ENCODE measurements at places on chromosomes 5 and 9.

GRCh38 chr9:99356512-99356971 lies 134.5 kb downstream of the SEC61B start:
- no peaks in the 10 kb centered on the region for H3K27me3 ChIP-seq
- H3K4me3 ChIP-seq: no peak overlapping the region
- H3K27ac ChIP-seq: no peak overlapping the region
- peak; percentile 15 for DNase-seq

DNA sequence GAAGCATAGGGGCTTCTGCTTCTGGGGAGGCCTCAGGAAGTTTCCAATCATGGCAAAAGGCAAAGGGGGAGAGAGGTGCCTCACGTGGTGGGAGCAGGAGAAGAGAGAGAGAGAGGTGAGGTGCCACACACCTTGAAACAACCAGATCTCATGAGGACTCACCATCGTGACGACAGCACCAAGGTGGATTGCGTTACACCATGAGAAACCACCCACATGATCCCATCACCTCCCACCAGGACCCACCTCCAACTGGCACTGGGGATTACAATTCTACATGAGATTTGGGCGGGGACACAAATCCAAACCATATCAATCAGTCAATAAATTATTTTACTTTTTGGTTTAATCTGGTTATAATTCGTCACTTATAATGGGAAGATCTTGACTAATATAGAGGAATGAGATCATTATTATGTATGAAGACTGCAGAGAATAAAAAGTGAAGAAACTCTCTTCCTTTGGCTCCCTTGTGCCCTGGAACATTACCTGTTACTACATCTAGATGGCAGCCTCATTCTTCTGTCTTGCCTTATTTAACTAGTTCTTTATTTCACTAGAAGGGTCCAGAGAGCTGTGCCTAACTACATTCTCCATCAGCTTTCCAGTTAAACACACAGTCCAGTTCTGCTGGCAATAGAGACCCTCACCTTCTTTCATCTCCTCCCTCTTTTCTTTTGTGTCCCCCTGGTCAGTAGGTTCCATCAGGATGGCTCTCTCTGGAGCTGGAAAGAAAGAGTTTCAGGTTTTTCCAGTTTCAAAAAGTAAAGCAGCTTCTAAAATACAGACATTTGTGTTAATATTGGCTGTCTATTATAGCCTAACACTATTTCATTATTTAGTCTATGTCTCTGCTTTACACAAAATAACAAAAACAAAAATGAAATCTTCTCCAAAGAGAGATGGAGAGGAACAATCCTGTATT lies 21.7 kb upstream of the SPINK7 start:
- H3K4me1 ChIP-seq: no peaks in the 10 kb centered on the region
- no peaks in the 10 kb centered on the region for H3K36me3 ChIP-seq
- no peak overlapping the region for H3K4me3 ChIP-seq
- H3K27me3 ChIP-seq: no peaks in the 10 kb centered on the region
- no peak overlapping the region for H3K27ac ChIP-seq

GRCh38 chr9:112629671-112630485 lies 88.0 kb downstream of the INIP start:
- H3K4me3 ChIP-seq: no peak overlapping the region
- H3K27ac ChIP-seq: no peak overlapping the region
- H3K27me3 ChIP-seq: no peaks in the 10 kb centered on the region
- H3K4me1 ChIP-seq: no peaks in the 10 kb centered on the region
- no peaks in the 10 kb centered on the region for H3K36me3 ChIP-seq

GRCh38 chr9:36742264-36742663 lies 169.6 kb downstream of the MELK start:
- no peaks in the 10 kb centered on the region for H3K4me1 ChIP-seq
- peaks cover 68% of the 10 kb centered on the region for H3K27me3 ChIP-seq
- H3K4me3 ChIP-seq: no peak overlapping the region
- no peaks in the 10 kb centered on the region for H3K36me3 ChIP-seq
- no peak overlapping the region for H3K27ac ChIP-seq

DNA sequence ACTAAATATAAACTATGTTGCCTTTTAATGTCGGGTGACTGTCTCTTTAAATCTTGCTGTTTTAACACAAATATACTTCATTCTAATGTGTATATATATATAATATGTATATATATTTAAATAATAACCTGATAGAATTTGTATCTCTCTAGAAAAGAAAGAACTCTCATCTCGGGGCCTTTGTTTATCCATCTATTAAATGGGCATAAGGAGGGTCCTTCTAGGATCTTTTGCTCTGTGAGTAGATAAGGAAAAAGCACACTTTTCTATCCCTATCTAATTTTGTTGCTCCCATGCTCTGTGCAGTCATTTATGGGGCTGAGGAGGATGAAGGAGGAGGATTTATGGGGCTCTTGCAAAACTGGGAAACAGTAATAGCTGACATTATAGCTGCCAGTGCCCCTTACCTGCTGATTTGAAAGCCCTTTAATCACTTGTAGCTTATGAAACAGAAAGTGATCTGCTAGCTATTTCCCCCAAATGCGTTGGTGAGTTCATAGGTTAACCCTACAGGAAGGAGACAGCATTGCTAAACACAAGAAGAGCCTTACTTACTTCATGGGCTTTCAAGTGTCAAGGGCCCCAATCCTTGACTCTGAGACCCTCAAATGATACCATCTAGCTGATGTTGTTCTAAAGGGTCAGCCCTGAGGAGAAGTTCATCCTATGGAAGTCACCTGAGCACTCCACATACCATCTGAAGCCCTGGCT lies 5.8 kb upstream of the PPARGC1B start:
- no peak overlapping the region for H3K4me3 ChIP-seq
- peaks cover 28% of the 10 kb centered on the region for H3K4me1 ChIP-seq
- no peaks in the 10 kb centered on the region for H3K27me3 ChIP-seq
- no peak overlapping the region for H3K27ac ChIP-seq
- DNase-seq: no peak

GRCh38 chr5:128446-128845 lies 36.5 kb downstream of the PLEKHG4B start:
- DNase-seq: no peak
- no peaks in the 10 kb centered on the region for H3K36me3 ChIP-seq
- no peak overlapping the region for H3K4me3 ChIP-seq
- peaks cover 4% of the 10 kb centered on the region for H3K27me3 ChIP-seq
- H3K4me1 ChIP-seq: no peaks in the 10 kb centered on the region

DNA sequence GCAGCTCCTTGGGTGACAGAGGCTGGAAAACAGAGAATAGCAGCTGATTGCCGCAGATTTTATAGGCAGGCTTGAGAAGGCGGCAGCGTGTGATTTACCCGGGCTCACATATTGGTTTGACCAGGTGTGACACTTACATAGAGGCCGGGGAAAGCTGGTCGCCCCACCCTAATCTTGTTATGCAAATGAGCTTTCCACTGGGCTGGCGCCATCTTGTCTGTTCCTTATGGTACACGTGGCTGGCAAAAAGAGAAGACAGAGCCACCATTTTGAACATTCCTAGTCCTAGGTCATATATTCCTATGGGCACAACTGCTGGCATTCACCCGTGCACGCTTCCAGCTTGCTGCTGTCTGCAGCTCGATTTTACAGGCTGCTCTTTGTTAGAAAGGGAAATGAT lies 11.3 kb upstream of the SPZ1 start:
- no peaks in the 10 kb centered on the region for H3K27me3 ChIP-seq
- no peak overlapping the region for H3K27ac ChIP-seq
- H3K4me1 ChIP-seq: no peaks in the 10 kb centered on the region
- no peak for DNase-seq
- H3K4me3 ChIP-seq: no peak overlapping the region
- H3K36me3 ChIP-seq: no peaks in the 10 kb centered on the region

- DNase-seq: no peak
- no peak overlapping the region for H3K27ac ChIP-seq
- no peaks in the 10 kb centered on the region for H3K27me3 ChIP-seq
These were observed 192.9 kb upstream of the OTULINL start for GRCh38 chr5:14388741-14389140.

- H3K4me3 ChIP-seq: no peak overlapping the region
- no peaks in the 10 kb centered on the region for H3K4me1 ChIP-seq
- no peaks in the 10 kb centered on the region for H3K36me3 ChIP-seq
- no peaks in the 10 kb centered on the region for H3K27me3 ChIP-seq
- no peak for DNase-seq
These were observed 13.7 kb downstream of the MYO10 start for GRCh38 chr5:16922430-16922829.

- no peaks in the 10 kb centered on the region for H3K27me3 ChIP-seq
- peaks cover 8% of the 10 kb centered on the region for H3K4me1 ChIP-seq
- no peaks in the 10 kb centered on the region for H3K36me3 ChIP-seq
- no peak overlapping the region for H3K27ac ChIP-seq
- H3K4me3 ChIP-seq: no peak overlapping the region
These were observed 83.2 kb upstream of the MAP3K1 start for GRCh38 chr5:56732121-56732520.

DNA sequence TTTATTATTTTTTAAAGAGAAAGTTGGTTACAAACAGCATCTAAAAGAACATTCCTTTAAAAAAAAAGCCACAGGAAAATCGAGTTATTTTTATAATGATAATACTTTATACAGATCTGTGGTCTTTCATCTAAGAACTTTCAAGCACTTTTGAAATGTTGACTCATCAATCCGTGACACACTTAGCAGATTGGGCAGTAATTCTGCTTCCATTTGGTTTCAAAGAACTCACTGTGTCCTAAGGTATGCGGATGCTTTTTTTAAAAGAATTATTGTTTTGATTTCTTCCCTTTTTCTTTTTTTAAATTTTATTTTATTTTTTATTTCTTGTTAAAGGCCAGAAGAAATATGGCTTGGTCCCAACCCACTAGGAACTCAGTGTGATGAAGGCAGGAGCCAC lies 147.8 kb downstream of the AOPEP start:
- no peak overlapping the region for H3K4me3 ChIP-seq
- H3K36me3 ChIP-seq: no peaks in the 10 kb centered on the region
- no peak for DNase-seq
- no peaks in the 10 kb centered on the region for H3K27me3 ChIP-seq

DNA sequence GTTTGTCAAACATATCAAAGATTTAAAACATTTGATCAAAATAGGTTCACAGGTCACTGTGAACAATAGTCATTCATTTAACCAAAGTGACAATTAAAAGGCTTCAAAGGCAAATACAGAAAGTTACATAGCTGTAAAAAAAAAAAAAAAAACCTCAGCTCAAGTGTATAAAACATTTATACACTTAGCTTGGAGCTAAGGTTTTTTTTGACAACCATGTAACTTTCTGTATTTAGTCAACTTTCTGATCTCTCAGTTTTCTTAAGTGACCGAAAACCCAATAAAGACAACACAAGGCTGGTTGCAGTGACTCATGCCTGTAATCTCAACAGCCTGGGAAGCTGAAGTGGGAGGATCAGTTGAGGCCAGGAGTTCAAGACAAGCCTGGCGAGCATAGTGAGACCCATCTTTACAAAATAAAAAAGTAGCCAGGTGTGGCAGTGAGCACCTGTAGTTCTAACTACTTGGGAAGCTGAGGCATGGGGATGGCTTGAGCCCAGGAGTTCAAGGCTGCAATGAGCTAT lies 16.4 kb upstream of the UBTD2 start:
- no peaks in the 10 kb centered on the region for H3K36me3 ChIP-seq
- DNase-seq: no peak
- H3K4me1 ChIP-seq: no peaks in the 10 kb centered on the region
- no peak overlapping the region for H3K4me3 ChIP-seq

GRCh38 chr5:6505783-6506557 lies 57.3 kb downstream of the UBE2QL1 start:
- no peaks in the 10 kb centered on the region for H3K36me3 ChIP-seq
- no peaks in the 10 kb centered on the region for H3K4me1 ChIP-seq
- H3K27me3 ChIP-seq: no peaks in the 10 kb centered on the region
- no peak for DNase-seq

Data from transverse colon (tissue), 4 donors.